ENCODE measurements at places on chromosomes 7 and 10. TPM values are rescaled to one million over a fixed set of nuclear protein-coding genes. Genes with fewer than 3 reads are reported as not detected.

The PLCE1 gene
- polyA plus RNA-seq: 3.7 TPM

The NAT16 gene
- polyA plus RNA-seq: 0.02 TPM

The ANXA8L1 gene
- polyA plus RNA-seq: 0.54 TPM

The RAB19 gene
- polyA plus RNA-seq: not detected

The RET gene
- polyA plus RNA-seq: 0.29 TPM

The CHN2 gene
- polyA plus RNA-seq: not detected

The SNX10 gene
- not detected for polyA plus RNA-seq

The WNT8B gene
- polyA plus RNA-seq: 0.04 TPM

The PPP1R3C gene
- polyA plus RNA-seq: 53.4 TPM

The MOGAT3 gene
- not detected for polyA plus RNA-seq

The SSMEM1 gene
- polyA plus RNA-seq: not detected

The LANCL2 gene
- 26.8 TPM for polyA plus RNA-seq

The IFIT1B gene
- not detected for polyA plus RNA-seq

The SPRN gene
- polyA plus RNA-seq: 3.0 TPM

The TMEM270 gene
- polyA plus RNA-seq: not detected
